ENCODE measurements at places on chromosomes 4 and X.

- no peak for DNase-seq
Observed at GRCh38 chr4:91734682-91735081, 569.1 kb upstream of the GRID2 start.

GRCh38 chr4:59060895-59061294 lies 1950.7 kb upstream of the IGFBP7 start:
- DNase-seq = no peak

GRCh38 chr4:121930304-121930703 lies 21.6 kb downstream of the TRPC3 start:
- DNase-seq = no peak

DNA sequence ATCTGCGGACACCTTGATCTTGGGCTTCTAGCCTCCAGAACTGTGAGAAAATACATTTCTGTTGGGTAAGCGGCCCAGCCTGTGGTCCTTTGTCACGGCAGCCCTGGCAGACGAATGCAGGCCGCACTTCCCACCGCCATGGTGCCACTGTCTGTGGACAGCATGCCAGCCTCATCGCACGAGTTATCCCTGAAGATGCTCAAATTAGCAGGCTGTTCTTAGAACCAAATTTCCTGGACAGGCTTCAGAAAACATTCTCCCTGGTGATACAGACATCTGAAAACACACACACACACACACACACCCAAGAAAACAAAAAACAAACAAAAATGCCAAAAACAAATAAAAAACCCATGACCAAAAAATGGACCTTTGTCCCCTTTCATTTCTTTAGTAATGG lies 343.5 kb upstream of the GATB start:
- DNase-seq = no peak

DNA sequence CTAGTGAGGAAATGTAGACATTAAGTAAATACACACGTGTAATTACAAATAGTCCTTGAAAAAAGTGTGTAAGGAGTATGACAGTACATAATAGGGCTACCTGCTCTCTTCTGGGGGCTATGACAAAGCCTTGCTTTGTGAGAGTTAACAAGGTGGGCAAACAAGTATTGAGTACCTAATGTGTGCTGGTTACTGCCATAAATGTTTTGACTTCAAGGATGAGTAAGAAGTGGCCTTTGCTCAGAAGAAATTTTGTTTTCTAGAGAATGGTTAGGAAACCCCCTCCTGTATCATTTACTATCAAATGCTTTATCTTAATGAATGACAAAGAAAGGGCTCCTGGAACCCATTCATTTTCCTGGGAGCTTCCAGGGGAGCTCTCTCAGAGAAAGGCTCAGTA lies 167.0 kb upstream of the CASK start:
- no peak for DNase-seq

- DNase-seq = no peak
Observed at GRCh38 chr4:78671903-78672815, 104.0 kb upstream of the BMP2K start.

DNA sequence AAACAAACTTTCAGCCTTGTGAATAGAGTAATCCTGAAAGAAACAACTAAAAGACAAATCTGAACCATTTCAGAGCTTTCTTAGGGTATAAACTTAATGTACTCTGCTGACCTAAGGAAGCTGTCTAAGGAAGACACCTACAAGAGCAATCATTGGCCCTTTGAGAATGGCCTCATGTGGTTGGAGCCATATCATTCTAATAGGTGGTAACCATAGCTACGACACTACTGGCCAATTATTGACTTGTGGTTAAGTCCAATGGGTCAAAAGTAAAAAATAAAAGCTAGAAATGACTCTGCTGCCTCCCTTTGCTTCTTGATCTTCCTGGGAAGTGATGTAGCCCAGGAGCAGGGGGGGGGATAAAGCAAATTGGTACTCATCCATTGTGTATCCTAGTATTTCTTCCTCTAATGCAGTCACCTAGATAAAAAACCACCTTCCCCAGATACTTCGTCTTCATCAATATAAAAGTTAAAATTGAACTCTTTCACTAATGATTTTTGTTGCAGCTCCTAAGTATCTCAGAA lies 547.0 kb downstream of the ARAP2 start:
- no peak for DNase-seq

DNA sequence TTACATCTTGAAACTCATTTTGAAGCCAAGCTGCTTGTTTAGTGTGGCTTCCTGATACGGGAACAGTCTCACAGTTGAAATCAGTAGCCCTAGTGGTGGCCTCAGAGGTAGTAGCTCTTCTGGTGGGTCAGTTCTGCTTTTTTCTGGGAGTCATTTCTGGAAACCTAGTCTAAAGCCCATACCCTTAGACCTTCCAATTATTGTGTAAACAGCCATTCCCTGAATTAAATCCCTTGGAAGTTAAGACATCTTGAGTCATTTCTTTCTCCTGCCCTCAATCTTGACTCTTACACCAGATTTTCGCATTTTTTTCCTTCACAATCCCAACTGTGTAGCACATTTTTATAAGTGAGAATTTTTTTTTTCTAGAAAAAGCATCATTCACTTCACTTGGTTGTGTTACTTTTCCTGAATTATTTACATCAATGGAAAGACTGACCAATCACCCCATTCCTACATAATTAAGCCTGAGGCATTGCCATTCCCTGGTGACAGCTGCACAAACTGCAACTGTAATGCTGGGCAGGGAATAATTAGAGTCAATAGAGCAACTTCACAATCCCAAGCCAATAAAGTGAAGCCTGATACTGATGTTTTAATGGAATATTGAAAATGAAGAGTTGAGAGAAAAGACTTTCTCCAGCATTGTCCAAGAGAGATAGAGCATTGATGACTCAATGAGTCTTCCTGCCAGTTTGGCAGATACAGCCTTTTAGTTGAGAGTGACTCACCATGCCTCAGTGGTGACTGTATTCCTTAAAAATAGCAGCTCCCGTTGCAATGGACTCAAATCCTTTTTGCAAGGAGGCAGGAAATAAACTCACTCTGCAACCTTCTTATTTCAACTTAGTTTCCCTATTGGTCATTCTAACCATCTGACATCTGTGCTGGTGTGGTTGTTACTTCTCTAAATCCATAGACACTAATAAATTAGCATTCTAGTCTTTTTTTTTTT lies 13.0 kb upstream of the SEPSECS start:
- no peak for DNase-seq

DNA sequence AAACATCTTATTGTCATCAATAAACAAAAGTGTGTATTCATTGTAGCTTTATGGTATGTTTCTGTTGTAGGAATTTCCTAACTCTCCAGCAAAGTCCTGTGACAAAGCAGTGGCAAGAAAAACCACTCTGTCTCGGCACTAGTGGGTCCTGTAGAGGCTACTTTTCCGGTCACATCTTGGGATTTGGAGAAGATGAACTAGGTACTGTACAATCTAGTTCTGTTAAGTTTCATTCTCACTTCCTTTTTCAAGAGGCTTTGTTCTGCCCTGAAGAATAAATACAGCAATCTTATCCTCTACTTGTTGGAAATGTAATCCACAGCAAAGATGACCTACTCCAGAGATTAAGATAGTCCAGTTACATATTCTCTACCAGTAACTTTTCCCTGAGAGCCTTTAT lies 69.3 kb downstream of the HHIP start:
- DNase-seq = no peak

- DNase-seq = no peak
Observed at GRCh38 chrX:2374086-2374485, 126.7 kb downstream of the DHRSX start.

GRCh38 chrX:119755981-119756533 lies 2.3 kb upstream of the SOWAHD start:
- peak; percentile 74 for DNase-seq

GRCh38 chr4:48432017-48432416 lies 51.1 kb upstream of the SLC10A4 start:
- DNase-seq = no peak

GRCh38 chrX:153226344-153227185 lies 47.5 kb downstream of the MAGEA1 start:
- no peak for DNase-seq

DNA sequence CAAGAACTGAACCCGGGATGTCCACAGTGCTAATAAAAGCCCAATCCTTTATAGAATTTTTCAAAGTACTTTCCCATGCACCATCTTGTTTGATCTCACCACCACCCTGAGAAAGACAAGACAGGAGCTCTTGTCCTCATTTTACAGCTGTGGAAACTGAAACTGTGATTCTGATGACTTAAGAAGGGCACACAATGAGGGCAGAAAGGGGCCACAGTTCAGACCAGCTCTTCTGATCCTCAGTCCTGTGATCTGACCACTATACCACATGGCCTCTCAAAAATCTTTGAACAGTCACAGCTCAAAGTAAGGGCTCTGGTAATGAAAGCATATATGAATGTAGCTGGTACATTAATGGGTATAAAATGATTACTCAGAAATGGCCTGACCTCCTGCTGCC lies 127.3 kb upstream of the CPEB2 start:
- DNase-seq = no peak

DNA sequence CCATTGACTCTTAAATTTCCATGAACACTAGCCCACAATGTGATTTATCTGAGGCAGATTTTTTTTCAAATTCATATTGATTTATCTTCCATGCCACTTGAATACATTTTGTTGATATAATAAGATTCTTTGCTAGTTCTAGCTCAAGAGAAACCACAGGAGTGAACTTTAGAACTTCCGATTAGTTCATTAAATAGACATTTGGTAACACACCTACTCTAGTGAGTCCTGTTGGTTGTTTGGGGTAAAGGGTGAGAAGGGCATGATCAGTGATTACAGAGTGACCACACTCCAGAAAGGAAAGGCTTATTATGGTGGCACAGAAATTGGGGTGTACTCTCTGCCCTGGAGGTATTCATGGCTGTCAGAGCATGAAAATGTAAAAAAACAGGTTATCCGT lies 120.4 kb downstream of the CDKL5 start:
- no peak for DNase-seq

DNA sequence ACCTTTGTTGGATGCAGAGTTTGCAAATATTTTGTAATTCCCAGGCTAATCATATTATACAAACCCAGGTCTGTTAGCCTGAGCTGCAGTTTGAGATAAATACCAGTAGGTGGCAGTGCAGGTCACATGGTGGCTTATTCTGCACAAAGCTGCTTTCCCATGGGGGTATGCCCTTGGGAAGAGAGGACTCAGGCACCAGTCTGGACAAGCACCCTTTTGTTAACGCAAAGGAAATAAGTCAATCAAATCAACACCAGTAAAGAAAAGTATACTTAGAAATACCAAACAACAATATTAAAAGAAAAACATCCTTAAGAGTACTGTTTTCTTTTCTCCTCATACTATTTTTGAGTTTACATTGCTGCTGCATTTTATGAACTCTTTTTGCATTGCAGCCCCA lies 389.0 kb upstream of the ZFP42 start:
- peak; percentile 0 for DNase-seq

Data from CD4-positive, alpha-beta memory T cell (primary cell).